ENCODE measurements at places on chromosomes 3 and 15.
A peak's percentile ranks its signal among the peaks of the same experiment; 100 is the strongest.

GRCh38 chr3:50611464-50612233, at the start of gene CISH:
CISH (minus strand) TSS chr3:50611774; CDS start chr3:50611650, 124 bp downstream.
- DNase-seq: peak; percentile 99

- no peak for DNase-seq
Measured at GRCh38 chr15:64163659-64164362, 989 bp upstream of the PPIB start.

DNA sequence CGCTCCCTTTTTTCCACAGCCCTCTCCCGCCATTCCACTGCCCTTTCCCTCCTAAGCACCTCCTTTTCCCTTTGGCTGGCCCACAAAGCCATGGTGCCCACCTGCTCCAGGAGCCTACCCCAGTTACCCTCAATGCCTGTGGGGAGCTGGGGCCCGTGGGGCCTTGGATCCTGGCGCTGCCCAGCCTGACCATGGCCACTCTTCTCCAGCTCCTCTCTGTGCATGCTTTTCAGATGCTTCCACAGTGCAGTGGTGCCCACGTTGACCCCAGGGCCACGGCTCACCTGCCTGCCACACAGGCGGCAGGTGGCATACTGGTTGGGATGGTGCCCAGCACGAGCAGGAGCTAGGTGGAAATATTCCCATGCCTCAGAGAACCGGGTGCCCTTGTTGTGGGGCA, 1.5 kb downstream of the ZBED2 start:
- no peak for DNase-seq

GRCh38 chr3:10137178-10137577, 4.4 kb upstream of the VHL start:
- DNase-seq: no peak

- no peak for DNase-seq
Measured at GRCh38 chr15:57526076-57526475, 65.6 kb upstream of the MYZAP start.

GRCh38 chr3:43239755-43240154, 46.6 kb upstream of the SNRK start:
- DNase-seq: no peak

GRCh38 chr3:186847437-186847836, 4.9 kb downstream of the ADIPOQ start:
- DNase-seq: no peak

DNA sequence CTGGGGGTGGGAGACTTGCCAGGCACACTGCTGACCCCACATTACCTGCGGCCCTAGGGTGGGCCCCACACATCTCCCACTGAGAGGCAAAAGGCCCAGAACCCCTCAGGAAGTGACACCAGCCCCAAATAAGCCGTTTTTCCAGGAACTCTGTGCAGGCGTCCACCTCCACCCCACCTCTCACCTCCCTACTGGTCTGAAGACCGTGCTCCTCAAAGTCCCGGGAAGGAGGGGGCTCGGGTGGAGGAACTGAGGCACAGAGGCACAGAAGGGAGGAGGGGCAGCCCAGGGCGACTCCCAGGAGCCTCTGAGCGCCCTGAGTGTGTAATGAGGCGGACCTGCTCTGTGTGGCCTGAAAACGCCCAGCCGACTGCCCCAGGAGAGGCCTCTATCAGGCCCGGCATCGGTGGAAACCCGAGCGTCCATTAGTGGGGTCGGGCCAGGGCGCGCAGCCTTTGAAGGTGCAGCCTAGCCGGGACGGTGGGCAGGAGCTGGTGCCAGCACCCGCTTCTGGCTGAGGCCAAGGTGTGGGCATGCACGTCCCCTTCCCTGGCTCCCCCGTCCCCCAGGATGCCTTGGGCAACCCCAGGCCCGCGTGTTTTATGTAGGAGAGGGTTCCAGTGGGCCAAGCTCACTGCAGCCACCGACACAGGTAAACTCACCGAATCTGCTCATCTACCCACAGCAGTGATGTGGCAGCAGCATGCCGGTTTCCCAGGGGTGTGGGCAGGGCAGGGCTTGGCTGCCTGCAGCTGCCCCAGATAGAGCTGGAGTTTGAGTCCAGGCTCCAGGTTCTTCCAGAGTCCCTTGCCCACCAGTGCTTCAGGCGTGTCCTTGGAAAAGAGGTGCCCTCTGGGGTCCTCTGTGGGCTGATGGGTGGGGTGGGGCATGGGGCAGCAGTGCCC, 55.8 kb downstream of the DNAJB8 start:
- DNase-seq: no peak

DNA sequence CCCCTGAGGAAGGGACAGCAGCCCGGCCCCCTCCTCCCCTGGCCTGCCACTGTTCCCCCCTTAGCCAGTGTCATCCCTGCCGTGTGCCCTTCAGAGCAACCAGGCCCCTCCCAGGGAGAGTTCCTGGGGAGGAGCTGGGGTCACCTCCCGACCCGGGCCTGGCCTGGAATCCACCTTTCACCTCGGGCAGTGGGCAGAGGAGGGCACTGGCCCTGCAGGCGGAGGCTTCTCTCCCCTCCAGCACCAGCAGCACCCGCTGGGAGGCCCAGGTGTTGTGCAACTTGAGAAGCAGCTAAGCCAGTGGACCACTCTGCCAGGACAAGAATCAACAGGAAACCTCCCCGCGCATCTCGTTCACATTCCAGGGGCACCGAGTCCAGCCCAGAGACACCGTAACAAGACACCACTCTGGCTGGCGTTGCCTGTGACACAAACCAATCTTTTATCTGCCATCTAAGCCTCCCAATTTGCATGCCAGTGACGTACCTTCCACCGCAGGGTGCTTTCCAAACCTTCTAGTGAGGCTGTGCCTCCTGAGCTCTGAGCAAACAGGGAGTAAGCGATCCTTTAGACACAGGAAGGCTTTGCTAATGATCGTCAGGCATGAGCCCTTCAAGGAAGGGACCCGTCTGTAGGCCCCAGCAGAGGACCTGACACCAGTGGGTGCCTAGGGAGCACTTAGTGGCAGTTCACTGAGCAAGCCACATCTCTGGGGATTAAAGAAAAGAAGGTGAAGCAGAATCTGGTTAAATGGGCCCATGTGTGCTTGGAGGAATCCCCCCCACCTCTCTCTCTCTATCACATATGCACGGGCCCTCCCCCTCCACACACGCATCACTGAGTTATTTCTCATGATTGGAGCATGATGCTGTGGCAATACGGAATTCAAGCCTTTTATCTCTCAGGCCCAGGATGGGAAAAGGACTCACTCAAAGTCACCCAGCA, 98.9 kb upstream of the TLE3 start:
- DNase-seq: peak; percentile 61

DNA sequence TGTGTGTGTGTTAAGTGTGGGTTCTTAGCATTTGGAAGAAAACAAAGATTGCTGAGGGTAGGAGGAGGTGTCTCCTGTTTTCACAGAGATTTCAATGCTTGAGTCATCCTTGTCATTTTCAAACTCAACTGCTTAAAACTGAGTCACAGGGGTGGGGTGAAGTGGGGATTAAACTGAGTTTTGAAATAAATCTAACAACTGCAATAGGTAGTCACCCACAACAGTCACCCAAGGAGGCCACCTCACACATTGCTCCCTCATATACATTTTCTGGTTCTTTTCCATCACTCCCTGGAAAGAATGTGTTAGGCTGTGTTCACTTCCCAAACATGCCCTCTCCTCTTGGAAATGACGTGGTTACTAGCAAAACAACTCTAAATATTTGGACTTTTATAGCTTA, 187.7 kb upstream of the CMC1 start:
- peak; percentile 43 for DNase-seq

DNA sequence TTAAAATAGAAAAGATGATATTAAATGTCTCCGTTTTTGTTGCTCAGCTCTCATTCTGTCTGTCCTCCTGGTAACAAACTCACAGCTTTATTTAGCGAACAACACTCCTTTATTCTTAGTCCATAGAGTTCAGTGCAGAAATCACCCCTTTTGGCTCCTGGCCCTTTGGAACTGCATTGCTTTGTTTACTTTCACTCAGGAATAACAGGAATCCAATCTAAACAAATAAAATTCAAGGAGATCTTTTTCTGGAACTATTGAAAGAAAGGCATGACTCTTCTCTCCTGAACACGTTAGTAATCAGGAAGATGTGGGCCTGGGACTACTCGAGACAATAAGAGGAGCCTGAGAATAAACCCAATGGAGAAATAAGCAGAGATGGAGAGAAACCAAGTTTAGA, 409.2 kb downstream of the DIPK2A start:
- DNase-seq: no peak

- no peak for DNase-seq
Measured at GRCh38 chr3:32372213-32372490, 19.5 kb upstream of the CMTM7 start.

- DNase-seq: no peak
Measured at GRCh38 chr3:126442094-126442855, 33.4 kb downstream of the ZXDC start.

DNA sequence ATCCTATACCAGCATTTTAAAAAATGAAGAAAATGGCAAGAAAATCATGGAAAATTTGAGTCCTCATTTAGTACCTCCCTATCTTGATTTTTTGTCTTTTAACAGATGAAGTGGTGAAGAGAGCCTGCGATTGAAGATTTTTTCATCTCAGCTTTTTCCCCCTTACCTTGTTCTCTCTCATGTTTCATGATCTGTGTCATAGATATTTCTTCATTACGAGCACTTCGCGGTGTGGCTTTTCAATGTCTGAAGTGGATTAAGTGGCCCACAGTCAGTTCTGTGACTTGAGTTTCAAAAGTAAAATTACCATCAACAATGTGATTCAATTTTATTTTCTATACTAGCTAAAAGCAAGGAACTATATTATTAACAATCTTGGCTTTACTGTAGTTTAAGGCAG, 147.2 kb downstream of the FNDC3B start:
- DNase-seq: no peak

DNA sequence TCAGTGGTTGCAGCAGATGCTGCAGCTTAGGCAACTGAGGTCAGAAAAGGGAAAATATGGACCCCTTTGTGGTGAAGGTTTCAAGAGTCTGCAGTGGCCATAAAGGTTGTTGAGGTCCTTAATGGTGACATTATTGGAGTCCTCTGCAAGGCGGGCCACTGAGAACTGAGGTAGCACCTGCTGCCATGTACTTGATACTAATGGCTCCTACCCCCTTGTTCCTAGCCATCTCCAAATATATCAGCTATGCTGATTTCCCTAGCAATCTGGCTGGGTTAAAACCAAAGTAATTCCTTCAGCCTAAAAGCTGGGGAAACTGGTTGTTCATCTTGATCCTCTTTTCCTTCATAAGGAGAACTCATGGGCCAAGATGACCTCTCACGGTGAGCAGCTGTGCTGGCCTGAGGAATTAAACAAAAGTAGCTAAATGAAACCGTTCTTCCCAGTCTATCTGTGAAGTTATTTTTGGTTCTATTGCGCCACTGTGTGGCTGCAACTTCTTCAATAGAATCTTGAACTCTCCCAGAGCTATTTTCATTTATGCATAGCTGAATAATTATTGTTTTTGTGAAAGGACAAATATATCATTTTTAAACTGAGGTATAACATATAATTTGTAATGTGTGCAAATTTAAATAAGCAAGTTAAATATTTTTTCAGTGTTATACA, 76.1 kb upstream of the PLSCR4 start:
- DNase-seq: no peak

- DNase-seq: no peak
Measured at GRCh38 chr3:57030721-57031120, 29.7 kb upstream of the SPATA12 start.

DNA sequence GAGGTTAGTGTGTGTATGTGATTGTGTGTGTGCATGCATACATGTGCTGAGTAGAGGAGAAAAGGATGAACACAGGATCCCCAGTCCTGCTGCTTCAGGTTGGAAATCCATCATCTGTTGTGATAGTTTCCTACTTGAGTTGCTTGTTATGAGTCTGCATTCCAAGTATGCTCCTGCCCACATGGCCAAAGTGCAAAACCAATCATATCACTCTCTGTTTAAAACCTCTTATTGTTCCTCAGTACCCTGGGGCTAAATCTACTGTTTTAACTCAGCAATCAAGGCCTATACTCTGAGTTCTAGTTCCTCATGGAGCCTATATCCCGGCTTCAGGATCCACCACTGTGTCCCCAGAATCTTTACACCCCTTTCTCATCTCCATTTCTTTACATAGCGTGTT, 139.9 kb upstream of the TLE3 start:
- no peak for DNase-seq

- no peak for DNase-seq
Measured at GRCh38 chr3:130979117-130979516, 47.5 kb downstream of the ASTE1 start.

GRCh38 chr3:45778761-45779201, 17.6 kb downstream of the SLC6A20 start:
- DNase-seq: no peak

DNA sequence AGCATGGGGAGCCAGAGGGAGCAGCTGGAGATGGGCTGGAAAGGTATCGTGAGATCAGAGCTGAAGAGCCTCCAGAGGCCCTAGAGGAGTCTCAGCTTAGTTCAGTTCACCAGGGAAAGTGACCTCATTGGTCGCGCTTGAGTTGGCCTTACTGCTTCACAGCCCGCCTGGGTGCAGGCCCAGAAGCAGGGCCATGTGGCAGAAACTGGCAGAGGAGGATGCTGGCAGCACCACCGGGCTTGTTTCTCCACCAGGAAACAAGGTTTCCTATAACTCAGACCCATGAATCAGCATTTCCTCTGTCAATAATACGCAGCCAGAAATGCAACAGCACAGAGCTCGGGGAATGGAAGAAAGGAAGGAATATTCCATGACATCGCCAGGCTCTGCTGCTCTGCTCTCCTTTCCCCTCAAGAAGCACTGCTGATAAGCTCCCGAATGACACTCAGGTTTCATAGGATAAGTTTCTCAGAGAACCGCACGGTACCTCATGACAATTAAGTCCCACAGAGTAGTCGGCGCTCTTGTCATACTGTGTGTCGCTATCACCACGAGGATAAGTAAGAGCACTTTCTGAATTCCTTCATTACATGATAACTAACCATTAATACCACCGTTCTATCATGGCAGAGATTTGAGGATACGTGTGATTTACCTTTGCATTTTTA, 147.1 kb upstream of the LPP start:
- DNase-seq: no peak

DNA sequence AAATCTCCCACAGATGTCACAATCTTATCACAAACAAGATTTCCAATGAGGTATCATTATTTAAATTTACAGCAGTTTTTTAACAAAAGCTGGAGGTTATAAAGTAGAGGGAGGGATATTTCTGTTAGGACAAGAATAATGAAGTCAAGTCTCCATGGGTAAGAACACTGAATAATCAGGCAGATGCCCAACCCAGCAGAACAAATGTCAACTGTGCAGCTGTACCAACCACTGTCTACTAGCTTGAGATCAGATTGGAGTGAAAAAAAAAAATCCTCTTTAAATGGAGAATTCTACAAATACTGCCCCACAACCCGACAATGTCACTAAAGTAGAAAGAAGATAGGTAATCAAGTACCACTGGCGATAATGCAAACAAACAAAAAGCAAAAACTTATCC, 30.3 kb downstream of the DHX36 start:
- DNase-seq: no peak

GRCh38 chr3:123290107-123290930, 88.6 kb downstream of the SEC22A start:
- no peak for DNase-seq

GRCh38 chr15:57680021-57680420, 26.5 kb upstream of the POLR2M start:
- DNase-seq: no peak
